HAP-1 (cell line): ENCODE measurements at places on chromosomes 12 and 14.

- DNase-seq: no peak
Measured at GRCh38 chr12:43428088-43428600, 123.9 kb downstream of the ADAMTS20 start.

DNA sequence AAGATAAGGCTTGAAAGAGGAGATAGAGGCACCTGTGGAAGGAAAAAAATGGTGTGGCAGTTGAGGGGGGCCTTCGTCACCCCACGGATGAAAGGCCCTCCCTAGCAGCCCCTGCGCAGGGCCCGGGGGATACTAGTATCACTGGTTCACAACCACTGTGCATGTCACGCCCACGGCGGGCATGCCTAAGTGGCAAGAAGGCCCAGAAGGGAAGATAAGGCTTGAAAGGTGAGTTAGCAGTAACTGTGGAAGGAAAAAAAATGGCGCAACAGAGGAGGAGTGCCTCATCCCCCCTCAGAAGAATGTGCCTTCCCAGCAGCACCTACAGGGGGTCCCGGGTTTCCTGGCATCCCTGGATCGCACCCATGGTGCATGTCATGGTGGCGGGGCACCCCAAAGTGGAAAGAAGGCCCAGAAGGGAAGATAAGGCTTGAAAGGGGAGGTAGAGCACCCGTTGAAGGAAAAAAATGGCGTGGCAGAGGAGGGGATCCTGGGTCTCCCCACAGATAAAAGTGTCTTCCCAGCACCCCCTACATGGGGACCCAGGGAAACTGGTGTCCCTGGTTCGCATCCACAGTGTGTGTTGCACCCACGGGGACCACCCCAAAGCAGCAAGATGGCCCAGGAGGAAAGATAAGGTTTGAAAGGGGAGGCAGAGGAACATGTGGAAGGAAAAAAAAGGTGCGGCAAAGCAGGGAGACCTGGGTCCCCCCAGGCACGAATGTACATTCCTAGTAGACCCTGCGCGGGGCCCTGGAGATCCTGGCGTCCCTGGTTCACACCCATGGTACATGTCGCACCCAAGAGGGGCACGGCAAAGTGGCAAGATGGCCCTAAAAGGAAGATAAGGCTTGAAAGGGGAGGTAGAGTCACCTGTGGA, 279.2 kb downstream of the ALG10 start:
- DNase-seq: no peak

GRCh38 chr12:92065639-92066038, 80.0 kb downstream of the BTG1 start:
- no peak for DNase-seq

DNA sequence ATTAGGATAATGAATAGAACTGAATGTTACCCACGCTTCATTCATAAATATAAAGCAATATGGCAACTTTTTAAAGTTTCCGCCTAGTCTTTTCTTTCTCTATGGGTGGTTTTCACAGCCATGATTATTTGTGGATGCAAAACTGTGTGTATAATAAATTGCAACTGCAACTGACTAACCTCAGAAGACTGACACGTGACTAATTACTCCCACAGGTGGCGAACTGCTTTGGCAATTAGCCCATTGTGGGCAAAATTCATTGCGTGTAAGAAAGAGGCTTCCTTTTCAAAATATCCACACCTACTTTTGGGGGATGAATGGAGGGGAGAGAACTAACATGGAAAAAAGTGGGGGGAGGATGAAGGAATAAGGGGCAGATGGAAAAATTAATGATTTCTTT, 79.0 kb downstream of the SLC25A21 start:
- DNase-seq: no peak

DNA sequence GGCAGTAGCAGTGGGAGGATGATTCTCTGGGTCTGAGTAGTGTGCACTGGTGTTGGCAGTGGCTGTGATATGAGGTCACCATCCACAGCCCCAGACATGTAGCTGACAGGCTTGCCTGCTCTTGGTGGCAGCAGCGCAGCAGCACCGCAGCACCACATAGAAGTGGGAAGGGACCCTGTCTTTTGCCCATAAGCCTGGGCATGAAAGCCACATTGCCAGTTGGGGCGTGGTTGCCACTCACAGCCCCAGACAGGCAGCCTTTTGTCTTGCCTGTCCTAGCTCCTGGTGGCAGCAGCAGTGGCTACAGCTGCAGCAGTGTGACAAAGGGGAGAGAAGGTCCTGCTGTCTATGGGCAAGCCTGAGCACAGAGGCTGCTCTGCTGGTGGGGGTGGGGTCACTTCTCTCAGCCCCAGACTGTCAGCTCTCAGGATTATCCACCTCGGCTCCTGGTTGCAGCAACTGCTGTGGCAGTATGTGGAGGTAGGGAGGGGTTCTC, 71.5 kb downstream of the BRMS1L start:
- DNase-seq: no peak

DNA sequence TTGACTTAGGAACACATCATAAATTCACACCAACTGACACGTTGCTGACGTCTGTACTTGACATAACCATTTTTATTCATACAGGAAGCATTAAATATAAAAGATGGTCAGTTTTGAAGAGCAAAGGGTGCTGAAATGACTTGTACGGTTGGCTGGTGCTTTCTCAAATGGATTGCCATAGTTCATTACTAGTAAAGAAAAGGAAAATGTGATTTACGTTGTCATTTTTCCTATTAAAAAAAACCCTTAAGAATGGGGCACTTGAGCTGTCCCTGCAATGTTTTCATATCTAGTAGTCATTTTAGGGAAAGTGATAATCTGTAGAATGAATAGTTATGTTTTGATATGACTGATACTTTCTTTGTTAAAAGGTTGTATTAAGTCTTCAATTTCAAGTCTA, 22.5 kb upstream of the MANSC4 start:
- DNase-seq: no peak

GRCh38 chr14:55136241-55136640, 7.2 kb downstream of the LGALS3 start:
- DNase-seq: no peak

DNA sequence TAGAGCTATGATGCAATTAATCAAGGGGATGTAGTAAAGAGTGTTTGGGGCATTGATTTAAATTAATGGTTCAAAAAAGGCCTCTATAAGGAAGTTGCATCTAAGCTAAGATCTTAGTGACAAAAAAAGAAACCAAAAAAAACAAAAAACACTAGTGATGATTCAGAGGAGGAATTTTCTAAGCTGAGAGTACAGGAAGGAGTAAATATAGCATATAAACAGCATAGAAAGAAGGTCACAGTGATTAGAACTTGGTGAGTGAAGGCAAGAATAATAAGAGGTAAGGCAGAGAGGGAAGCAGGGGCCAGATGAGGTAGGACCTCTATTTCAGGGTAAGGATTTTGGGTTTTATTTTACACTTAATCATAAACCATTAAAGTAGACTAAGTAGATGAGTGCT, 48.0 kb upstream of the PDZRN4 start:
- DNase-seq: no peak
